ENCODE measurements at places on chromosomes 7 and 10.

DNA sequence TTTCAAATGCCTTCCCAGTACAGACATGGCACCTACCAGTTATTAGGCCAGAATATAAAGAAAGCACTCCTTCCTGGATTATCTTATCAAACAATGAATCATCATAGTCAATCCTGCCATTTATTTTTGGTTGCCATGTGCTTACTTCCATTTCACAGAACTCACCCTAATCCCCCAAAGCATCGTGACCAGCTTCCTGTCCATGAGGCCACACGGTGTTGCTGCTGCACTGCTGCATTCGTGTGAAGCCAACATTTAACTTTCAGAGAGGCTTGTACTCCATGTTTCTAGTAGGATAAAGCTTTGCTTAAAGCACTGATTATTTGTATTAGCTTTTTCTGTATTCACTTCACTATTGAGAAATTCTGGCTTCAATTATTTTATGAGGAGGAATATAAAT is 14.4 kb downstream of the COL28A1 start:
- no peak for DNase-seq

GRCh38 chr7:139681463-139681755 is 96.4 kb downstream of the HIPK2 start:
- no peak for DNase-seq

- DNase-seq: no peak
Observed at GRCh38 chr10:11921800-11922392, 98.7 kb downstream of the PROSER2 start.

DNA sequence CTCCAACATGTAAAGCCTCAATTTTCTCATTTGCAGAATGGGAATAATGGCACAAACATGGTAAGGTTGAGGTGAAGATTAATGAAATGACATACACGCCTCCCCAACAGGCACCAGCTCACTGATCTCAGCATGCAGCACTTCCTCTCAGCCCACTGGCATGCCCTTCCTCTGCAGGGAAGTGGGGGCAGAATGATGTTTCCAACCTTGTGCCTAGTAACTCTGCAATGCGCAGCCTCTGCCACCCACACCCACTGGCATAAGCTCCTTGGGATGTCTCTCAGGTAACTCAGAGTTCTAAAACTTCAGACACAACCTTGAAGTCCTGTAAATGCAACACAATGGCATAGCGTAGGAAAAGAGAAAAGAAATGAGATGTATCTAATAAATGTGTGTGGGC is 540.7 kb downstream of the HTR7 start:
- no peak for DNase-seq

DNA sequence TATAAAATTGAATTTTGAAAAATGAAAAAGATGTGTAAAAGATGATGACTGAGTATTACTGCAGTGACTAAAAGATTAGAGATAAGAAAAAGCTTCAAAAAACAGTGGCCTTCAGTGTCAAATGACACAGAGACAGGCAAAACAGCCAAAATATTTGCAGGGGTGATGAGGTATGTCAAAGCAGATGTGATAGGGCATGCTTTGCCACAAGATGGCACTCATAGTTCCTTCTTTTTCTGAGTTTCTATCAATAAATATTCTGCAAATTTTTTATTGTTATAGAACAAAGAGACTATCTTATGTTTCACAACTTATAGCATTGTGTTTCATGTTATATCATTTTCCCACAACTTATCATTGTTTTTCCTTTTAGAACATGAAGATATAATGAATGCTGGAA is 344.1 kb upstream of the HPS1 start:
- DNase-seq: peak; percentile 5

DNA sequence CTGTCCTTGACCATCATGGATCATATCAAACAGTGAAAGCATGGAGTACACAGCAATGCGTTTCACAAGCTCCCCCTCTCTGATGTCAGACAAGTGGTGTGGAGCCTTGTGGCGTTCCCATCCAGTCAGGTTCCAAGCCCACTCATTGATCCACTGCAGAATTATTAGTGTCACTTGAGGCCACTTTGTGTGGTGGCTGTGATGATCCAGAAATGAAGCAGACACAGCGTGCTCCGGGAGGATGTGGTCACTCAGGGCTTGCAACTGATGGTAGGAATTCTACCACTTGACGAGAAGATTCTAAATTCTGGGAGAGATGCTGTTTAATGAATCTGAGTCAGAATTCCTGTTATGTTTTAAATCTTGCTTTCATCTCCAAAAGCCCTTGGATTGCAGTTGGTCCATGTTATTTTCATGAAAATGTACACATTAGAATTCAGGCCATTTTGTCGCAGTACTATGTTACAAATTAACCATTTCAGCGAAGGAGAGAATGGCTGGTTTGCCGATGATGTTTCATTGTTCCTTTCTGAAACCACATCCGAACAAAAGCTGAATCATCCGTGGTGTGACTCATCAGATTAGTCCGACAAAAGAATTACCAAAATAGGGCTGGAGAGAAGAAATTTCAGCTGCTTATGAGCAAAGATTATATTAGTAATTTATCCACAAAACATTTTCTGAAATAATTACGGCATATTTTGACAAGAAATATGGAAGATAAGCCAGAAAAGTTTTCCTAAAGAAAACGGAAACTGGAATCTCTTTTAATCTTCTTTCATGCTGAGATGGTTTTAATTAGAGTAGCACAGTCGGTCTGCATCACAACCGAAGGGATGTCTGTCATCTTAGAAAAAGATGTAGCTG is 48.1 kb downstream of the INSYN2A start:
- DNase-seq: peak; percentile 70

DNA sequence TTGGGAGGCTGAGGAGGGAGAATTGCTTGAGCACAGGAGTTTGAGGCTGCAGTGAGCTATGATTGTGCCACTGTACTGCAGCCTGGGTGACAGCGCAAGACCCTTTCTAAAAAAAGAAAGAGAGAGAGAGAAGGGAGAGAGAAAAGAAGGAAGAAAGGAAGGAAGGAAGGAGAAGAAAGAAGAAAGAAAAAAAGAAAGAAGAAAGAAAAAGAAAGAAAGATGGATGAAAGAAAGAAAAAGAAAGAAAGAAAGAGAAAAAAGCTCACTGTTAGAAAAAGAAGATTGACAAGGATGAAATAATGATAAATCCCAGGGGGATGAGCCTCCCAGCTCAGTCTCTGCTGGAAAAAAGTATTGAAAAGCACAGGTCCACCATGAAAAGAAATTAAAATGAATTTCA is 22.8 kb upstream of the CARD11 start:
- DNase-seq: no peak

GRCh38 chr10:126979311-126979710 is 74.1 kb downstream of the DOCK1 start:
- no peak for DNase-seq

DNA sequence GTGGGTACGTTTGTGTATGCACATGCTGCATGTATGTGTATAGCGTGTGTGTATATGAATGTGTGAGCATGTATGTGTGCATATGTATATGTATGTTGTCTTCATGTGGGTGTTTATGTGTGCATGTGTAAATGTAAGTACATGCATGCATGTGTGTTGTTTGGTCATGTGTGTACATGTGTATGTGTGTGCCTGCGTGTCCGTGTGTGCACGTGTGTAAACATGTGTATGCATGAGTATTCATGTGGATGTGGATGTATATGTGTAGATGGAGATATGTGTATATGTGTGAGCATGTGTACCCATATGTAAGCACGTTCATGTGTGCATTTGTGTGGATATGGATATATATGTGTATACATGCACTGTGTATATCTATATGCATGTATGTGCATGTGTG is 5.5 kb upstream of the CFAP46 start:
- DNase-seq: no peak

GRCh38 chr10:93075369-93076221 is 1.9 kb downstream of the CYP26A1 start:
- DNase-seq: no peak

DNA sequence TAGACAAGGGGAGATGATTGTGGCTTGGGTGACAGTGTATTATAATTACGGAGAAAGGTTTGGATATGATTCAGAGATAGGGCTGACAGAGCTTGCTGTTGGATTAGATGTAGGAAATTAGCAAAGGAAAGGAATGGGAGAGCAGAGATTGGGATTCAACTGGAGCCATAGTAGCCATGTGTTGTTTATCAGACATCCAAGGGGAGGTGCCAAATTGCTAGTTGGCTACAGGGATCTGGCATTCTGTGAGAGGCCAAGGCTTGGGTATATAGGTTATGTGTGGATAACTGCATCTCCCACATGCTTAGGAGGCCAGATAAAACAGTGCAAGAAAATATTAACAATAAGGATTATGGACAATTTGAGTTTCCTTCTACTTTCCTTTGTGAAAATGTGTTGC is 34.9 kb downstream of the CSGALNACT2 start:
- no peak for DNase-seq

DNA sequence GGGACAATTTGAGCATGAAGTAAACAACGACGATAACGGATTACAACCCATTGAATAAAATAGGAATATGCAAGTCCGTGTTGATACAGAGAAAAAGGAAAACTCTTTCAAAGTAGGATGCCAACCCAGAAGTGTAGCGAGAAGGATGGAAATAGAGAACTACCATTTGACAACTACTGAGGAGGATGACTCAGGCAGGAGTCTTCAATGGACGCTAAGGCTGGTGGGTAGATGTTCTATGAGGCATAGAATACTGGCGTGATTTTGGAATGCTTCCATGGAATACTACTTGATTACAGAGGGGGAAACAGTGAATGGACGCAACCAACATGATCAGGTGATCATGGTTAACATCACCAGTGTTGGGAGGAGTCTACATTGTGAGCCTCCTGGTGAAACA is 828 bp upstream of the CFAP70 start:
- no peak for DNase-seq

DNA sequence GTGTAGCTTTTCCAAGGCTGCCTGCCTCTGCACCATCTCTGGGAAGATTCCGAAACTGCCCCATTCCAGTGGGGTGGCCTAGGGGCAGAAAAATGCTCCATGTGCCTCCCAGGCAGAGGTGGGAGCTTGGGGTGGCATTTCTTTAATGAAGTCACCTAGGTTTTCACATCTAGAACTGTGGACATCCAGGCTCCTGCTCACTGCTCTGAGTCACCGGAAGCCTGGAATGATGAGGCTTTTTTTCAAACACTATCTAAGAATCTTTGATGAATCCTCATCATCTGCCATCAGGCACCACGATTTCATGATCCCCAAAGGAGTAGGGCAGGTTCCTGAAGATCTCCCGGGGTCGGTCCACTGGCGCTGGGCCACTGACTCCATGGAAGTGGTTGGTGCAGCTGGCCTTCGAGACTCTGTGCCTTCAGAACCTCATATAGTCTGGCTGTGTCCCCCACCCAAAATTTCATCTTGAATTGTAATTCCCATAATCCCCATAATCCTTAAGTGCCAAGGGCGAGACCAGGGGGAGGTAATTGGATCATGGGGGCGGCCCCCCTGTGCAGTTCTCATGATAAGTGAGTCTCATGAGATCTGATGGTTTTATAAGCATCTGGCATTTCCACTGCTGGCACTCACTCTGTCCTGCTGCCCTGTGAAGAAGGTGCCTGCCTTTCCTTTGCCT is 37.1 kb downstream of the MTURN start:
- DNase-seq: peak; percentile 57

DNA sequence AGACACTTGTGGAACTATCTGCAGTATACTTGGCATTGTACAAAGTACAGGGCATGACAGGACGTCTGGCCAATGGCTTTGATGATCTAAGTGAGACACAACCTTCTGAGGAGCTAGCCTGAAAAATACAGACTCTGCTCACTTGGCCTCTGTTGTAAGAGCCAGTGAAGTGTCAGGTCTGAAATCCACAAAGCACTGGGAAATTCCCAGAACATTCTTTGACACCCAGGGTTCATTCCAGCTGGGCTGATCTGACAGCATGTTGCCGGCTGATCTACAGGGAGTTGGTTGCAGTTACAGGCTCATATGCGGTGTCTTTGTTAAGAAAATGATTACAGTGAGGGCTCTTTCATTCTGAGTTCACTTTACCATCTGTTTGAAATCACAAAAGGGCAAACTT is 354.6 kb downstream of the PHF14 start:
- no peak for DNase-seq

DNA sequence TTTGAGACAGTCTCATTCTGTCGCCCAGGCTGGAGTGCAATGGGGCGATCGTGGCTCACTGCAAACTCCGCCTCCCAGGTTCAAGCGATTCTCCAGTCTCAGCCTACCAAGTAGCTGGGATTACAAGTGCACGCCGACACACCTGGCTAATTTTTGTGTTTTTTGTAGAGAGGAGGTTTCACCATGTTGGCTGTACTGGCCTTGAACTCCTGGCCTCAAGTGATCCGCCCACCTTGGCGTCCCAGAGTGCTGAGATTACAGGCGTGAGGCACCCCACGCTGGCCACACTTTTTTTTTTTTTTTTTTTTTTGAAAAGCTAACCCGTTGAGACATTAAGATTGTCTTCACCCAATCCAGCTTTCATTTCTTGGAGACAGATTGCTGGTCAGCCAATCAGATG is 2.1 kb downstream of the ZNF273 start:
- DNase-seq: no peak

GRCh38 chr10:44301781-44302355 is 83.0 kb downstream of the CXCL12 start:
- no peak for DNase-seq

- no peak for DNase-seq
Observed at GRCh38 chr7:123367031-123367430, 167.3 kb upstream of the SLC13A1 start.

GRCh38 chr10:32189400-32190084 is 133.3 kb upstream of the KIF5B start:
- peak; percentile 15 for DNase-seq

DNA sequence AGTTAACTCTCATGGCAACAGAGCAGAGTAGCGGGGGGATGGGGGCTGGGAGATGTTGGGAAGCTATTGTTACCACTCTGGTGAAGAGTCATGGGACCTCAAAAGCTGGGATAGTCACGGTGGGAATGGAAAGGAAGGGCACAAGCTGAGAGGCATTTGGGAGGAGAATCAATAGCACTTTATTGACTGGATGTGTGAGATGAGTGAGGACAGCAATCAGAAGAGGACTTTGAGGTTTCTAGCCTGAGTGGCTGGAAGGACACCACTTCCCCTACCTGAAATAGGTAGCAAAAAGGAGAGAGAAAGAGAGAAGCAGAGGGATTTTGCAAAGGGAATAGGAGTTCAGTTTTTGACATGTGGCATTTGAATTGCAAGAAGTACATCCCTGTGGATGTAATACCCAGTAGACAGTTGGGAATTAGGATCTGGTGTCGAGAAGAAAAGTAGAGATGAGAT is 27.2 kb downstream of the SCD start:
- DNase-seq: no peak

All from cardiac fibroblast (primary cell).